ENCODE measurements at places on chromosomes 5 and 9. TPM values are rescaled to one million over a fixed set of nuclear protein-coding genes. Genes with fewer than 3 reads are reported as not detected.

GRCh38 chr5:137342764-137343163 lies 156.4 kb downstream of the SPOCK1 start:
- DNase-seq = no peak

DNA sequence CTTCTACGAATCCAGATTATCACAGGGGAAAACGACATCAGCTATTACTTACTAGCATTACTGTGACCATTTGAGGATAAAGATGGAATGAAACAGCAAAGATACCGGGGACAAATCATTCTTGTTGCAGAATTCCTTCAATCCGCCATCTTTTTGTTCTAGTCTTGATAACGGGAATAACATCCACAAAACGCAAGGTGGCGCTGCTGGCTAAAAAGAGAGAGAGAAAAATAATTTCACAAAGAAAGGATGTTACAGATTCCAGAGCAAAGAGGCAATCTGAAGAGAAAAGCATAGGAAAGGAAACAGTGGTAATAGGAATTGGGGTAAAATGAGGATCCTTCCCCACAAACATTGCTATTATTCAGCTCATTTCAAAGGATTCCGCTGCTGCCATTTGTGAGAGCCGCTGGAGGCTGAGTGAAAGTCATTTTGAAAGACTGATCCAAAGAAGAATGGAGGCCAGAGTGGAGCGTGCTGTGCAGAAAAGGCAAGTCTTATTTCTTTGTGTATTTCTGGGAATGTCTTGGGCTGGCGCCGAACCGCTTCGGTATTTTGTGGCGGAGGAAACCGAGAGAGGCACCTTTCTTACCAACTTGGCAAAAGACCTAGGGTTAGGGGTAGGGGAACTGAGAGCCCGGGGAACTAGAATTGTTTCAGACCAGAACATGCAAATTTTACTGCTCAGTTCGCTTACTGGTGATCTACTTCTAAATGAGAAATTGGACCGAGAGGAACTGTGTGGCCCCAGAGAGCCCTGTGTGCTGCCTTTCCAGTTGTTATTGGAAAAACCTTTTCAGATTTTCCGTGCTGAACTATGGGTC lies at the start of gene PCDHB7:
Gene PCDHB7, plus strand, starts transcription at position 264 of the 824 bp plus-strand sequence. Its CDS starts 192 bp downstream, at position 456.
- DNase-seq = no peak

GRCh38 chr9:75213765-75214164 lies 125.5 kb downstream of the OSTF1 start:
- DNase-seq = no peak

- no peak for DNase-seq
Observed at GRCh38 chr9:89536145-89536574, 38.2 kb upstream of the SEMA4D start.

DNA sequence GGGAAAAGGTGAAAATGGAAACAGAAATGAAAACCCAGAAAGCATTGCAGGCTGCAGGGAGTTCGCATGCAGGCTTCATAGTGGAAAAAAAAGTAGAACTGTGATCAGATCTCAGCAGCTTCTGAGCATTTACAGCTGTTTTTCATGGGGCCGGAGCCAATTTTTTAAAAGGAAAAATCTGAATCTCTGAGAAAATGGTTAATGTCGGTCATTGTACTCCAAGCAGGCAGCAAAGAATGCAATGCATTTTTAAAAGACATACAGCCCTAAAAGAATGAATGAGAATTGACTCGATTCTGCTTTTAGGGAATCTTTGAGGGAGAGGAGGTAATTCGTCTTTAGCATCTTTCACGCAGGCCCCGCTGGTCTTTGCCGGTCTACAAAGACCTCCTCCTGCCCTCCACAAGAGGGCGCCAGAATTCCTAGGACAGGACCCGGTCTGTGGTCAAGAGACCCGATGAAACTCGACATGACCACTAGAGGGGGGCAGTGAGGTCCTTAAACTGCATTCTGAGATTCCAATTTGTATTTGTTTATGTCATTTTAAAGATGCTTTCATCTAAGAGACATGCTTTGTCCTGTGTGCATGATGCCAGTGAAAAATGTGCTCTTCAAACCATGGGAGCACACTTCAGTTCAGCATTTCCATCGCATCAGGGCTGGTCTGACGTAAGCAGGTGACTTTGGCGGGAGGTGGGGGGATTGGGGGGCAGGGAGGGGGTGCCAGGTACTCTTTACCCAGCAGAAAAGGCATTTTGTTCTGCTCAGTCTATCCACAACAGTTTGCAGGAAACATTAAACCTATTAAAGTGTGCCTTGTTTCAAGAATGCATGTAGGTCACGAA lies 43.7 kb upstream of the TMEM252 start:
- peak; percentile 61 for DNase-seq

- no peak for DNase-seq
Observed at GRCh38 chr9:96232539-96233241, 69.3 kb downstream of the HSD17B3 start.

- DNase-seq = no peak
Observed at GRCh38 chr9:18857769-18858168, 175.2 kb downstream of the SAXO1 start.

GRCh38 chr5:54643685-54644106 lies 126.1 kb downstream of the SNX18 start:
- no peak for DNase-seq

KCNV2 gene
- total RNA-seq = not detected

DEPDC1B gene
- total RNA-seq = 22.2 TPM

CCDC171 gene
- total RNA-seq = 1.5 TPM

TNFSF8 gene
- 0.15 TPM for total RNA-seq

Measured in Panc1 (cell line).